Stimulated activated CD8-positive, alpha-beta memory T cell treated with anti-CD3 and anti-CD28 coated beads, Interleukin-12 subunit alpha, Interleukin-12 subunit beta, amount 100 ng/mL, for 4 hours (primary cell): ENCODE measurements at places on chromosomes 7 and 10.

GRCh38 chr7:157570531-157571200, 233.9 kb downstream of the DNAJB6 start:
- DNase-seq, result no peak

GRCh38 chr7:140645166-140645900, 4.7 kb upstream of the DENND2A start:
- DNase-seq, result no peak

DNA sequence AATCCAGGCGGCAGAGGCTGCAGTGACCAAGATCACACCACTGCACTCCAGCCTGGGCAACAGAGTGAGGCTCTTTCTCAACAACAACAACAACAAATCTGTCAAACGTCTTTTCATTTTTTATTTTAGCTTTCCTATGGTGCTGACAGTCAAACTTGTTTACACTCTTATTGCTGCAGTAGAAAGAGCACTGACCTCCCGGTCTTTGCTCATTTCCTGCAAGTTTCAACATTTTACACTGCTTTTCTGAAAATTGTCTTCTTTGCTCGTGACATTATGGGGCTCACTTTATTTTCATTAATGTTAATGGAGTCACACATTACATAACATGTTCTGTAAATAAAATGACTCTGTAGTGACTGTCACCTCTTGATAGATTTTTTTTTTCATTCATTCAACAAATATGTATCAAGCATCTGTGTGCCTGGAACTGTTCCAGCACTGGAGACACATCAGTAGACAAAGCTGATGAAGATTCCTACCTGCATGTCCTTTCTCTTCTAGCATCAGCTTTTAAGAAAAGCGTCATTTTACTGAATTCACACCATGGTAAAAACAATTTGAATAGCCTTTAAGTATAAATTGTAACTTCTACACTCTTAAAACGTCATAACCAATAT, 277.3 kb downstream of the CELF2 start:
- no peak for DNase-seq

DNA sequence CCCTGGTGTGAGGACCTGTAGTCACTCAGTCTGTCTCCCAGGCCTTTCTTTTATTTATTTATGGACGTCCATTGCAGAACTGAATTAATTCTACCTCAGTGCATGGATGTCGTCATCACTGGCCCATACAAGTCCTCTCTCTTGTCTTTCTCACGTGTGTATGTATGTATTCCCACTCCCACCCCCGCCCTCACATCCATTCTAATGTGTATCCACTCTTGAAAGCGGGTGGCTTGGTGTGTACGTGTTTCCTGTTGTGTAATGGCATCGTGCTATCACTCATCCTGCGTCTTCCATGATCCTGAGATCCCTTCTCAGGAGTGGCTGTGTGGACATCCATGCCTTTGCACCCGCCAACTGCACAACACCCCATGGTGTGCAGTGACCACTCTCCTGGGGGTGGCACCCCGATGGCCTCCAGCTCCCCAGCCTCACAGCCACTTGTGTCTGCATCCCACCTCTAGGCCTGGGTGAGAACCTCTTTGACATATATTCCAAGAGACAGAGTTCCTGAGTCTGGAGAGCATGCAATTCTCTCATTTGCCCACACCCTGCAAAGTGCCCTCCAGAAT, 3.0 kb upstream of the AOC1 start:
- DNase-seq, result no peak

- no peak for DNase-seq
Observed at GRCh38 chr7:104807671-104808070, 206.3 kb upstream of the KMT2E start.
